Activated T-helper 1 cell treated with anti-CD3 and anti-CD28 coated beads, Interleukin-2, amount 50 U/mL, for 16 hours (primary cell): ENCODE measurements at places on chromosomes 5 and 9.

DNA sequence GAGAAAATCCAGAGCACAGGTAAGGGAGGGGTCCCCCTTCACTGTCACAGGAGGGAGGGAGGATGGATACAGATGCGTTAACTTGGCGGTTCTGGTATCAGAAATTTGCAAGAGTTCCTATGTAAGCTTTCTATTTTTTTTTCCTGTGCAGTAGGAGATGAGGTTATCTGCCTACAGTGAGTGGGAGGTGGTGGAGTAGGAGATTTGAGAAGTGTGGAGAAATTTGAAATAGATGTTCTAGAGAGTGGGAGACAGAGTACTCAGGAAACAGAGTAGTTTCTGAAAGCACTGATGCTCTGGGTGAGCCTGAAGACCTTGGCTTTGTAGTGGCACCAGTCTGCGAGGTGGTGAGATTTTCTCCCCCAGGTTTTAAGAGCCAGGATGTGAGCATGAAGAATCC, 271.4 kb downstream of the MSX2 start:
- no peak for DNase-seq

DNA sequence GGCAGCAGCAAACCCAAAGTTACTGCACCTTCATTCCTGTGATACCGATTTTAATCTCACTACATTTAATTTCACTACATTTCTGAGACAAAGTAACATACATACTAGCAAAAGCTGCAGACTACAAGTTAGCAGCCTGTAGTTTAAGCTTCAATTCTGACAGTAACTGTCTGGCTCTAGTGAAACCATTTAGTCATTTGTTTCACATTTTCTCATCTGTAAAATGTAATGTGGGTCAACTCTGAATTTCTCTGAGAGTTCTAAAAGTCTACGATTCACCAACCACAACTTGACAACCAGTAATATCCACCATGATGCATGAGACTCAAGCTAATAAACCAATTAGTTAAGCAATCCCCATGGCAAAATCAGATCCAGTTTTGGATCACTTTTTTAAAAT, 408.9 kb downstream of the PDE4D start:
- DNase-seq: no peak

- DNase-seq: no peak
Measured at GRCh38 chr9:110308633-110309038, 29.0 kb downstream of the TXNDC8 start.

GRCh38 chr9:21608200-21608599, 126.1 kb upstream of the IFNE start:
- no peak for DNase-seq

- DNase-seq: no peak
Measured at GRCh38 chr5:17436350-17436749, 61.7 kb upstream of the TAF11L2 start.

GRCh38 chr5:76380346-76381066, 22.6 kb upstream of the IQGAP2 start:
- DNase-seq: no peak

DNA sequence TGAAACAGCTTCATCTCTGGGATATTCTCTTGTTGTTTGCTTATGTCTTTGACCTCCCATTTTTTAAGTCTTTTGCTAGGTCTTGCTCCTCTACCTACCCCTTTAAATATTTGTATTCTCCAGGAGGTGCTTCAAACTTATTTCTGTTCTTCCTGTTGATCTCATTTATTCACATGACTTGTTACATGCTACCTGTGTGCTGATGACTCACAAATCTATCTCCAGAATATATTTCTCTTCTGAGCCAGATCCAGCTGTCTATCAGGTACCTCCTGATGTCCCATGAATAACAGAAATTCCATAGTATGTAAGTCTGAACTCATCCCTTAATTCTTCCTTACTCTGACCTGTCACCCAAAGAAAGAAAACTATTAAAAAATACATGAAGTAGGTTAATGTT, 11.0 kb downstream of the NIPBL start:
- DNase-seq: no peak
